Activated CD8-positive, alpha-beta memory T cell treated with anti-CD3 and anti-CD28 coated beads for 36 hours (primary cell): ENCODE measurements at places on chromosomes 16 and 17. TPM values are rescaled to one million over a fixed set of nuclear protein-coding genes. Genes with fewer than 3 reads are reported as not detected.

TMEM208 gene
- total RNA-seq: 61.2 TPM

SUZ12 gene
- total RNA-seq: 70.4 TPM

TEKT5 gene
- not detected for total RNA-seq

MVP gene
- 42.2 TPM for total RNA-seq

ZP2 gene
- not detected for total RNA-seq

MARVELD3 gene
- total RNA-seq: not detected

CCL22 gene
- total RNA-seq: 46.8 TPM

TMEM88 gene
- total RNA-seq: 5.9 TPM

ZNF207 gene
- 209 TPM for total RNA-seq

FN3KRP gene
- total RNA-seq: 39.1 TPM

CDH5 gene
- total RNA-seq: not detected

HEATR9 gene
- 1.5 TPM for total RNA-seq

TMEM231 gene
- total RNA-seq: 6.4 TPM

PAQR4 gene
- 43.0 TPM for total RNA-seq

WNK4 gene
- 0.23 TPM for total RNA-seq

WSB1 gene
- total RNA-seq: 84.6 TPM

HSDL1 gene
- total RNA-seq: 15.1 TPM

USP22 gene
- total RNA-seq: 144 TPM

SMIM22 gene
- not detected for total RNA-seq

XAF1 gene
- total RNA-seq: 2.7 TPM

AOC3 gene
- total RNA-seq: 1.0 TPM

RAP1GAP2 gene
- total RNA-seq: 0.52 TPM

PKMYT1 gene
- 135 TPM for total RNA-seq

NPIPB6 gene
- total RNA-seq: 1.1 TPM

CTRB2 gene
- total RNA-seq: not detected

TMEM235 gene
- total RNA-seq: not detected

CCL13 gene
- total RNA-seq: not detected

VKORC1 gene
- 72.7 TPM for total RNA-seq

CD68 gene
- total RNA-seq: 8.9 TPM

CDK5R1 gene
- total RNA-seq: 10.1 TPM

OTOP3 gene
- not detected for total RNA-seq

INO80E gene
- 119 TPM for total RNA-seq

TBC1D3 gene
- total RNA-seq: not detected

KRTAP2-3 gene
- not detected for total RNA-seq

CCDC40 gene
- 2.7 TPM for total RNA-seq

ABCC3 gene
- not detected for total RNA-seq

PALB2 gene
- total RNA-seq: 29.4 TPM

NLRC5 gene
- 118 TPM for total RNA-seq

FAM83G gene
- total RNA-seq: 11.2 TPM
